ENCODE measurements at places on chromosomes 12 and 14.

- no peak for DNase-seq
Measured at GRCh38 chr12:124605150-124605882, 37.9 kb upstream of the NCOR2 start.

- DNase-seq, result no peak
Measured at GRCh38 chr12:117686911-117687377, 281.8 kb downstream of the KSR2 start.

DNA sequence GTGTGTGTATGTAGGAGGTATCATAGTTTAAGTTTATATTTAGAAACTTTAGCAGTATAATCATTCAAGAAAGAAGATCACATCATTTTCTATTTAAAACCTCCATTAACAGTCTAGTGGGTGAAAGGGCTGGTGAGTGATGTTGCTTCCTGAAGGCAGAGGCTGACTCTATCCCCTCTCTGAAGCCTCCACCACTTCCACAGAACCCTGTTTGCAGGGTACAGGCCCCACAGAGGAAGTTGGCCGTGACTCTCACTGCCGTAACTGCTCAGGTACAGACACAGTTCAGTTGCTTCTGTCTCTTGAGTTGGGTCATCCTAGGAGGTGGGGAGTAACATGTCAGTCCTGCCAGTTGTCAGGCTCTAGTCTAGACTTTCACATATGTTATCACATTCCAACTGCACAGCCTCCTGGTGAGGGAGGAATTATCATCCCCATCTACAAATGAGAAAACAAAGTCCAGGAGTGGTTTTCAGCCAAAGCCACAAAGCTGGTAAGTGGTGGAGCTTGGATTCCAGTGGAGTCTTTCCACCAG, 31.5 kb downstream of the CFL2 start:
- peak; percentile 38 for DNase-seq

GRCh38 chr14:75647640-75648039, 13.0 kb downstream of the ERG28 start:
- no peak for DNase-seq

DNA sequence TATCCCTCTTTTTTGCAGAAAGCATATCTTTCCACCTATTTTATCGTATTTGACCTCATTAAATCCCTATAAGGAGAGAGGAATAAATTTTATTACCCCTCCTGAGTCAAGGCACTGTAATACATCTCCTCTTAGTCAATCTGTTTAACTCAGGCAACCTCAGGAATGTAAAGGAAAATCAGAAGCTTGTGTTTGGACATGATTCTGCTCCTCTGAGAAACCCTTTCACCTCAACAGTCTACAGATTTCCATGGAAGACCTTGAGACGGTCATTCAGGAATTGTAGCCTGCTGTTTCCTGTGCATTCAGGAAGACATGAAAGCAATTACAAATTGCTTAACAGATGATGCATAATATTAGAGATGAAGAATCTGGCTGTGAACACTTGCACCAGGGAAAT, 360.8 kb downstream of the PAWR start:
- DNase-seq, result no peak

DNA sequence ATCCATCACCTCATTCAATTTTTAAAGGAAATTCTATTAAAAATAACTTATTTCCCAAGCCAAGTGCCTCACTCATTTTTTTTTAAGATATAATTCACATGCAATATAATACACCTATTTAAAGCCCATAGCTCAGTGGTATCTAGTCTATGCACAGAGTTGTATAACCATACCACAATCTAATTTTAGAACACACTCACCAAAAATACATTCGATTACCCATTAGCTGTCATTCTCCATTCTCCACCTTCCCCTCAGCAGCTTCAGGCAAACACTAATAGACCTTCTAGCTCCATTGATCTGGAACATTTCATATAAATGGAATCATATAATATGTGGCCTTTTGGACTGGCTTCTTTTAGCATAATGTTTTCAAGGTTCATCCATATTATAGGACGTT, 49.5 kb downstream of the CLMN start:
- DNase-seq, result no peak

- no peak for DNase-seq
Measured at GRCh38 chr14:23102801-23103200, 2.0 kb downstream of the CIROP start.

- no peak for DNase-seq
Measured at GRCh38 chr12:91937009-91937408, 208.6 kb downstream of the BTG1 start.

DNA sequence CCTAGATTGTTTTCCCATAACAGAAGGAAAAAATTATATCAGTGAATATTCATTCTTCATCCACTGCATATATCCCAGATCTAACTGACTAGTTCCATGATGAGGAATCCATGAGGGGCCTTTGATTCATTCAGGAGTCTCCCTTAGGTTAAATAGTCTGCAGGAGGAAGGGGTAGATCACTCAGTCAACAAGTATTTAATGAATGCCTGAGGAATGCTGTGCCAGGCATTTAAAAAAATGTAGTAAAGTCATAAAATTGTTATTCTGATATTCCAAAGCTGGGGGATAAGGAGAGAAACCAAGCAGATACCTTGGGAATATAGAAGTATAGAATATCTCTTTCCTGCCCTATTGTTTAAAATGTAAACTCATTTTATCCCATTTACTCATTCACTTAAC, 216.2 kb upstream of the CAND1 start:
- DNase-seq, result no peak

DNA sequence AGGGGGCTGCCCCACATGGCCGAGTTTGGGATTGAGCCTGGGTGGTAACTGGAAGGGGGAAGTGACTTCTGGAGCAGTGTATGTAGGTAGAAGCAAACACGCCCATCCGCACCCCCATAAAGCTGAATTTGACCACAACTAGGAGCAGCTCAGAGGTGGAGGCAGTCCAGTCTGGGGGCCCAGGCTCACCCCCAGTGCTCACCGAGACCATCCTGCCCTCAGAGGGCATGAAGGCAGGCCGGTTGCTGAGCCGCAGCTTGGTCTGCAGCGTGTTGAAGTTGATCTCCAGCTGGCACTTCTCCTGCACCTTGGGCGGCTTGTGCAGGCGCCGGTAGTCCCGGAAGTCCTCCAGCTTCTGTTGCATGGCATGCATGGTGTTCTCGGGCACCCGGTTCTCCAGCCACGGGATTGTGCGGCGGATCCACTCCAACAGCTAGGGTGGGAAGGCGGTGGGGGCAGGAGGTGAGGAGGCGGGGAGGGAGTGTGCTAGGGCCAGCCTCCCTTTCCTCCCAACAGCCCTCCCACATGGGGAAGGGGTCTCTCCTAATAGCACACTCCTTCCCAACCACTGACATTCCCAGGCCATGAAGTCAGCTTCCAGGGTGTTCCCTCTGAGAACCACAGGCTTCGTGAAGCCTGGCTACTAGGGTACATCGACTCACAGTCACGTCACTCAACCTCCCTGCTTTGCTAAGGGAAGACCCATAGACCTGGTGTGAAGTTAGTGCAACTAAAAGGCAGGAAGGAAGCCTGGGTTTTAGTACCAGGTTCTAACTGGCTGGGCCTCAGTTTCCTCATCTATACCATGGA, 87.0 kb downstream of the ACTN1 start:
- no peak for DNase-seq

DNA sequence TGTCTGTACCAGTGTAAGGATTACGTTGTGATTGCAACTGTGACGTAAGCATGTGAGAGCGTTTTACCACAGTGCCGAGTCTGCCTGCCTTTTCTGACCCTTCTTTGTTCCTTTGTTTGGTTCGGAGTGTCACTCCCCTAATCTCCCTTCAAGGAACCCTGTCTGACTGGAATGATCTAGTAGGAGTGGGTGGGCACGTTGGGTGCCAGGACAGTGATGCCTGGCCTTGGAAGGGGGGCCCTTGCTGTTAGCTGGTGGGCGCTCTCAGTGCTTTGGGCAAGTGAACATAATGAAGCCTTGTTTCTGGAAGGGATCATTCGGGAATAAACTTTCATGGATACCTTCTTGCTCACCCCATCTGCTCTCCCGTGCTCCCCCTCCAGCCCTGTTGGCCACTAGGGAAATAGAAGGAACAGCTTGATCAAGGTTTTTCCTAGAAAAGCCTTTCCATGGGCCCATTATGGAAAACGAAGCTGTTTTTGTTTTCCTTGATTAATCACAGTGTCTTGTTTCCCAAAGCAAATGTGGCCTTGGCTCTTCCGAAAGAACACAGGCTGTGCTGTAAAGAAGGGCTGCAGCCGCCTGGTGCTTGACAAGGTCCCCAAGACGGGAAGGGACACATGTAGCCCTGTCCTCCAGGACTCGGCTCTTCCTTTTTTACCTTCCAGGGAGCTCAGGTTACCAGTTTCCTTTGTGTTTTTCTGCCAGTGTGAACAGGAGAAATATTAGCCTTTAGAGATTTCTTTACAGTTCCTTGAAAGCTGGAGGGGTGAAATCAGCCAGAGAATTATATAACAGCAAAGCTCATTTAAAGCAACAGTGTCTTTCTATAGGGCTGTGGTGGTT, 215.5 kb downstream of the CRADD start:
- DNase-seq, result no peak

DNA sequence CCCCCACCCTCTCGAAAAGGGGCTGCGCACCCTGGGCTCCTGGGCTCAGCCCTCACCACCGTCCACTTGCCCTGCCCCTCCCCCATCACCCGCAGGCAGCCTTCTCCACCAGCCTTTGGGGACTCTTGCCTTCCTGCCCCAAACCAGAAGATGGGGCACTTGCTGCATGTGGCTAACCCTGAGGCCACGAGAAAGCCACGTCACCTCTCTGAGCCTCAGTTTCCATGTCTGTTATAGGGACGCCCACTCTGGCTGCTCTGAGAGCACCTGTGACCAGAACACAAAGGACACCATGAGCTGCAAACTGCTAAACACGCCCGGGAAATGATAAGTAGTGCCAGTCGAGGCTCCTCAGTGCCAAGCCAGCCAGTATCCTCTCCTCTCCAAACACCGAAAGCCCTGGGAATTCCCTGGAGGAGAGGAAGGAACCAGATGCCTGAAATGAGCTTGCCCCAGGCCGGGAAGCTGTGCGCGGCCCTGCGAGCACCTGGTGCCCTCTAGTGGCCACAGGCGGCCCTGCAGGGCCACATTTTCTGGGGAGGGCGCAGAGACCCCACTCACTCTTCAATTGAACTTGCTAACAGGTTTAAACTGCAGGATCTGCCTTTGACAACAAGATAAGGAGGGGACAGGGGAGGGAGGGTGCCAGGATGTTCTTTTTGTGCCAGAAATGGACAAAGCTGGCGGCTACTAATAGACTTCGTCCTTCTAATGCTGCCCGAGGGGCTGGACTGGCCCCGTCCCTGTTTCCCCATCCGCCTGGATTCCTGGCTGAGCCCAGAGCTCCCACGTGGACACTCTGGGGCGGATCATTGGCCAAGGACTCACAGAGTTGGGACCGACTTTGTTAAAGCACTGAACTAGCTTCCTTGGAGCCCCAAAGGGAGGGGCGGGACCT, 10.2 kb upstream of the SERPINA9 start:
- DNase-seq, result peak; percentile 53

DNA sequence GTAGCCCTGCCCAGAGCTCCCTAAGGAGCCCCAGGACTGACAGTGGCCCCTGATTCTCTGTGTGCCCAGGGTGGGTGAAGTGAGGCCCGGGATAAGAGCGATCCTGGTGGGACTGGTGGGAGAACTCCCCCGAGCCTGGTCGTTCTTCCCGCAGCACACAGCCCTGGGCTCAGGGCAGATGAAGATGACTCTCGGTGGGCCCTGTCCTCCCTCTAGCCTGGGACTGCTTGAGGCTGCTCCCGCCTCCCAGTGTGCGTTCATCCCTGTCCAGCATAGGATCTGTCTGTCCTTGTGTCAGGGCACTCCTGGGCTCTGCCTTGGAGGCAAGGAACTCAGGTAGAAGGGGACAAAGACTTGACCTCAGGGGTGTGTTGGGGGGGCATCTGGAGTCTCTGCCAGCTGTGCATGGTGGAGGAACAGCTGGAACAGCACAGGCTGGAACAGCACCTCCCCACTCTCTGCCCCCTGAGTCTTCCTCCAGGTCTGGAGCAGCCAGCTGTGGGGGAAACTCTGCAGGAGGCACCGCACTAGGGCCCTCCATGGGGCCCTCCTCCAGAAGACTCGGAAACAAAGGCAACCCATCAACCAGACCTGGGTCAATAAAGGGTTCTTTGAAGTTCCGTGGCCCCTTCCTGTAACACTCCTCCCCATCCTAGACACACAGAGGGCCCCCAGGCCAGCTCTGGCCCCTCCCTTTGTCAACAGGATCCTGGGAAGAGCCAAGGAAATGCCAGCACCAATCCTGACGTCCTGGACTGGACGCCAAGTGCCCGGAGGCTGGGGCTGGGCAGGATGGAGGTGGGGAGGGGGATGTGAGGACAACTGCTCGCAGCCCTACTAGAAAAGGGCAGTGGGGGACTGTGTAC, 15.9 kb downstream of the FAIM2 start:
- DNase-seq, result no peak

GRCh38 chr12:117109943-117110635, 10.9 kb upstream of the TESC start:
- no peak for DNase-seq

DNA sequence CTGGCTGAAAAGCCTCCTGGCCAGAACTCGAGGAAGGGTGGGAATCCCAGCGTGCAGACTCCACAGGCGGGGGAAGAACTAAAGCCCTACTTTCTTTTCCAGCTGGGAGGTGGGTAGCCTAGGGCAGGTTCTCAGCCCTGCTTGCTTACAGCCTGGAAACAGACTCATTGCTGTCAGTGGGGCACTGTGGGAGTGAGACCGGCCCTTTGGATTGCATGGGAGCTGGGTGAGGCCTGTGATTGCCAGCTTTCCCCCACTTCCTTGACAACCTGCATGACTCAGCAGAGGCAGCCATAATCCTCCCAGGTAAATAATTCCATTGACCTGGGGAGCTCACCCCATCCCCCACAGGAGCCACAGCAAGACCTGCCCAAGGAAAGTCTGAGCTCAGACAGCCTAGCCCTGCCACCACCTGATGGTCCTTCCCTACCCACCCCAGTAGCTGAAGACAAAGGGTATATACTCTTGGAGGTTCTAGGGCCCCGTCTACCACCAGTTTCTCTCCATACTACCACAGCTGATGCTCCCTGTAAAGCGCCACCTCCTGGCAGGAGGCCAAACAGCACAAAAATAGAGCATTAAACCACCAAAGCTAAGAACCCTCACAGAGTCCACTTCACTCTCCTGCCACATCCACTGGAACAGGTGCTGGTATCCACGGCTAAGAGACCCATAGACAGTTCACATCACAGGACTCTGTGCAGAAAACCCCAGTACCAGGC, 294.1 kb downstream of the SEC23A start:
- peak; percentile 19 for DNase-seq

- peak; percentile 17 for DNase-seq
Measured at GRCh38 chr12:14771651-14772137, 31.6 kb downstream of the WBP11 start.

DNA sequence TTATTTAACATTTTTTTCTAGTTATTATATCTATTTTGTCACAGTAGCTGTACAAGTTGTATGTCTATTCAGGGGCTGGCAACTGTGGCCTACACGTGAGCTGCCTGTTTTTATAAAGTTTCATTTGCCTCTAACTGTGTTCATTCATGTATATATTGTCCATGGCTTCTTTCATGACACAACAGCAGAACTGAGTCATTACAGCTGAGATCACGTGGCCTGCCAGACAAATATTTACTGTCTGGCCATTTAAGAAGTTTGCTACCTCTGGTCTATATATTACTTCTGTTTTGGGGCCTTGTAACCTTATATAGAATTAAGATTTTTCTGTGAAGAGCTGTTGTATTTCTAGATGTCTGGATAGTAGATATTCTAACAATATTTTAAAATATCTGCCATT, 37.9 kb downstream of the KIAA0586 start:
- no peak for DNase-seq

Measured in activated CD4-positive, alpha-beta T cell treated with anti-CD3 and anti-CD28 coated beads for 48 hours (primary cell).